Renal cortex interstitium (tissue), 15 donors: ENCODE measurements at places on chromosomes 6 and 20.

DNA sequence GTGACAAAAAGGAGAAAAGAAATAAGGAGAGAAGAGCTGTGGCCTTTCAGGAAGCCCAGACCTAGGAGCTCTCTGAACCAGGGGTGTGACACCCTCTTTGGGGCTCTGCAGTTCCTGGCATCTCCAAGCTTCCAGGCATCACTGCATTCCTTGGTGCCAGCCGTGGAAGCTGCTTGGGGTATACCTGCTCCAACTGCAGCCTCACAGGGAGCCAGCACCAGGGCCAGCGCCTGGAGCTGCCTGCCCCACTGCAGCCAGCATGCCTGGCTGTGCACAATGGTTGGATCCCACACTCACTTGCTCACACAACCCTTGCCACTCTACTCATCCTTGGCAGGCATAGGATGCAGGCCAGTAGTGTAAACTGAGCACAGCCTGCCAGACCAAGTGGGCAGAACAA, 242.1 kb upstream of the GJE1 start:
- no peak for DNase-seq

GRCh38 chr6:87498048-87498447, 25.3 kb downstream of the SLC35A1 start:
- no peak for DNase-seq

- no peak for DNase-seq
Measured at GRCh38 chr6:24536466-24536865, 41.7 kb downstream of the ALDH5A1 start.

GRCh38 chr6:4635666-4636065, 140.5 kb upstream of the CDYL start:
- DNase-seq = no peak

DNA sequence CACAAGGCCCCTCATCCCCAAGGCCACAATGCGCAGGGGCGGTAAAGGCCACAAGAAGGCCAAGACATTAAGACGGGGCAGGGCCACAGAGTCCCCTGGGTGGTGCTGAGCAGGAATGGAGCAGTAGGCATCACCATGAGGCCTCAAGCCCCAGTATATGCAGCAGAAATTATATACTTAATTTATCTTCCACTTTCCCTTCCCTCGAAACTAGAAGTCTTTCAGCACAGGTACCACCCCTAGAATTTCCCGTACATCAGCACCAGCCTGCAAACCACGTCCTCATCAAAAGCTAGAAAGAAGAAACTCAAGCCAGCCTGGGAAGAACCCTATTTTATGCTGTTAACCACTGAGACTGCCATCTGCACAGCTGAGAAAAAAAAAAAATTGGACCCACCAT, 89.4 kb downstream of the PLG start:
- no peak for DNase-seq

DNA sequence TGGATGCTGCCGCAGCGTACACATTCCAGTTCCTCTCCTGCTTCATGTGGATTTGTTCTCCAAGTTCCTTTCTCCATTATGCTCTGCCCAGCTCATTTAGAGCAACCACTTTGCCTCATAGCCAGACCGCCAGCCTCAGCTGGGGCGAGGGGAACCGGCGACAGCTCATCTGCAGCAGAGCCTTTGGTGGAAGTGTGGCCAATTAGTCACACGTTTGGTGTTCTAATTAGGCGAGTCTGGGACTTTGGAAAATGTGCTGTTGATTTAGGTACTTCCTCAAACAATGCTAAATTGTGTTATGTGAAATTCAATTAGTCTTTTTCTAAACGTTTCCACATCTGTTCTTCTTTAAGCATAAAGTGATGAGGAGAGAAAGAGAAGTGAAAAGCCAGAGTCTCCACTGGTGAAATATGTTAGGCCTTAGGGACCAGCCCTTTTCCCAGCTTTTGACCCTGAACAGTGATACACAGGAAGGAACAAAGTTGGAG, 217.9 kb downstream of the TBX18 start:
- DNase-seq = no peak

GRCh38 chr20:20443504-20443903, 75.6 kb downstream of the INSM1 start:
- DNase-seq = no peak

GRCh38 chr6:77463861-77464494, 687 bp upstream of the HTR1B start:
- no peak for DNase-seq
